ENCODE measurements at places on chromosomes 6 and 20.
A peak's percentile ranks its signal among the peaks of the same experiment; 100 is the strongest.

- DNase-seq = no peak
Observed at GRCh38 chr20:60591172-60591799, 633.1 kb downstream of the CDH26 start.

- DNase-seq = no peak
Observed at GRCh38 chr6:35596448-35597442, 84.0 kb upstream of the TULP1 start.

DNA sequence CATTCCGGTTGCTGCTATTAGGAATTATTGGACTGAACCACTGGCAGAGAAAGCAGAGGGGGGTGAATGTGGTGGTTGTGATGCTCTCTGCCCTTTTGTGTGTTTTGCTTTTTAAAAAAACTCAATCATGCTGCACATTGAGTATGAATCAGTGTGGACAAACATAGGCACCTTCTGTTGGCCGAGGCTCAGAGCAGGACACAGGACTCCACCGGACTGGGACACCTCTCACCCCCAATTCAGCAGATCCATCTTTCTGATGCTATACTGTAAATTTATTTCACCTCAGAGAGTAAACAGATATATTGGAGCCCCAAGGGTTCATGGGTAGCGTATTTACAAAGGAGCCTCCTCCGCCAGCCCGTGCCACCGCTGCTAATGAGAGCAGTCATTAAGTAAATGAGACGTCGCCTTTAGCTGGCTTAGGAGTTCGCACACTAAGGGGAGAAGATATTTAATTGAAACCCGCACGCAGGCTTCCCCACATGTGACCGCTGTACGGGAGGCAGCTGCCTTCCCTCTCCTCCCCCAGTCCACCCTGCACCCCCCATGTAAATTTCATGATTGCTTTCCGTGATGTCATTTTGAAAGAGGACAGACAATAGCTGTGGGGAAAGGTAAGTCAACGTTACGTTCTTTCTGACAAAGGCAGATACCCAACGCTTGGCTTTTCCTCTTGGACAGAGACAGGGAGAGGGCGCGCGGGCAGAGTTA, at the start of gene MYT1:
MYT1 (plus strand) TSS at position 330 of the 714 bp plus-strand sequence. CDS start 34,410 bp downstream, outside the sequence.
- DNase-seq = peak; percentile 73

DNA sequence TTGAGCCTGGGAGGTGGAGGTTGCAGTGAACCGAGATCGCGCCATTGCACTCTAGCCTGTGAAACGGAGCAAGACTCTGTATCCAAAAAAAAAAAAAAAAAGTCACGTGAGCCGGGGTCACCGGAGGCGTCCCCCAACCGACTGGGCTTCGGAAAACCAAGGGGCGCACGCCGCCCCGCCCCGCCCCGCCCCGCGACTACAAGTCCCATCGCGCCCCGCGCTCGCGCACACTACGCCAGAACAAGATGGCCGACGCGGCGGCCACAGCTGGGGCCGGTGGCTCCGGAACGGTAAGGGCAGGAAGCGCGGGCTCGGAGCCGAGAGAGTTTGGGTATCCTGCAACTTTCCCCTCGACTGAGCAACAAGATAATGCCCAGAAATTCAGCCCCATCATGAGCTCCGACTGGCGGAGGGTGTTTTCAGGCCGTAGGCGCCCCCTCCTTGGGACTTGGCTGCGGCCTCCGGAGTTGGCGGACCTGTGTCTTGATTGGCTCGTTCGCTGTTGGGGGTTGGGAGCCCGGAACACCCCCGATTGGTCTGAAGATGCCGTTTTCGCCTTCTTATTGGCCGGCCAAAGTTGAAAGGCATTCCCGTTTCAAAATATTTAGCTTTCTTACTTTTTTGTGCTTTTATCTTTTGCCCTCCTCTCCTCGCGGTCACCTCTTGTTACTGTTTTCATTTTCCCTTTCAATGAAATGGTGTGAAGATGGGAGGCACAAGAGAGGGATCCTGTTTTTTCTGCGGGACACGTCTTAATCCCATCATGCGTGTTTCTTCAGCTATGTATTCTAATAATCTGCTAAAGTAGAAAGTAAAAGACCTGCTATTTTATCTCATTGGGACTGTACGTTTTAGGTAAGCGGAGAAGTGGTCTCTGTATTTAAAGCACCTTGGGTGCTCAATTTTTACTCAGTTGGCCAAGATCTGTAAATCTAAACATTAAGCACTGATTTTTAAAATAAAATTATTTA, at the start of gene TAF8:
TAF8 (plus strand) TSS at position 228 of the 971 bp plus-strand sequence; CDS start at position 246, 18 bp downstream.
- DNase-seq = peak; percentile 89

DNA sequence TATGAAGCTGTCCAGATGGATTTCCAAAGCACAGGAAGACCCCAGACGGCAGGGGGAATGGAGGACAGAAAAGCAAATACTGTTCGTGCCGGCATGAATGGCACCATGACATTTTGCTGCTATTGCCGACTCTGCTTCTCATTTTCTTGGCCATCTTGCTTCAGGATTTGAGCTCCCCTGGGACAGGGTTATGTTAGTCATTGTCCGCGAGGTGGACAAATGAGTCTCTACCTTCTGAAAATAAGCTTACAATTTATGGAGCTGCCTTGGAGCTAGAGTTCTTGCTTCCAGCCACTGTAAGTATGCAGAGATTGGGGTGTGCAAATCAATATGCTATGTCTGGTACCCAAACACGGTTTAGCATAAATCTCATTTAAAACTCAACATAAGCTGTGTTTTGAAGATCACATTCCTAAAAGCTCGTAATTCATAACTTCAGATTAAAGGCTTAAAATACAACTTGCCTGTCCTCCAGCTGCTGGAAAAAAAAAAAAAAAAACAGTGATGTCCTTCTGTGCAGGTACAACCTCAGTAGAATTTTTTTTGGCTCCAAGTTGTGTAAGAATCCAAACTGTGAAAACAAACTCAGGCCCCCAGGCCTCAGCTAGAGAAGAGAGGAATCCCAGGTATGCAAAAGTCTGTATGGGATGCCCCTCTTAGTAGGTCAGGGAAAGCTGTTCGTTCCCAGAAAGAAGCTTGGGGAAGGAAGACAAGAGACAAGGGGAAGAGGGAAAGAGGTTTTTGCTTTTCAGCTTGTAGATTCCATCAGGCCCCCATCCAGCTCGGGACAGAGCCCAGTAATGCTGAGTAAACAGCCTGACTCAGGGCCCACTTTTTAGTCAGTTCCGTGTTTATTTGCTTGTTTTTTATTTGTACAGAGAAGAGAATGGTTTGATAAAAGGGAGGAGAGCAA, 184.2 kb upstream of the FOXA2 start:
- DNase-seq = no peak

GRCh38 chr6:120736740-120737139, 597.5 kb downstream of the TBC1D32 start:
- DNase-seq = no peak

GRCh38 chr6:97052152-97052787, 127.7 kb downstream of the KLHL32 start:
- DNase-seq = no peak

DNA sequence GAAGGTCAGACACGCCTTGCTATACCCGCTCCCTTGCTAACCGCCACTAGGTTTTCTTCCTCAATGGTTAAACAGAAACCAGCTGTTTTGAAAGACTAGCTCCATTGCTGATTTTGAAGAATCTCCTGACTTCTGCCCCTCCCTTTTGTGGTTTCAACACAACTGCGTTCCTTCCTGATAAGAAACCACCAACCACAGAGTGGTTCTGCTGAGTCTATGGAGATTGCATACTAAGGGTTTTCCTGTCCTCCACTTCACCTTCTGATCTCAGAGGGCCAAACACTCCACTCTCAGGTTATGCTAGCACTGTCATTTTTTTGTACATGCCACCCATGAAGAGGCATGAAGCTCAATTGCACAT, 207.9 kb downstream of the MYLK4 start:
- DNase-seq = no peak

DNA sequence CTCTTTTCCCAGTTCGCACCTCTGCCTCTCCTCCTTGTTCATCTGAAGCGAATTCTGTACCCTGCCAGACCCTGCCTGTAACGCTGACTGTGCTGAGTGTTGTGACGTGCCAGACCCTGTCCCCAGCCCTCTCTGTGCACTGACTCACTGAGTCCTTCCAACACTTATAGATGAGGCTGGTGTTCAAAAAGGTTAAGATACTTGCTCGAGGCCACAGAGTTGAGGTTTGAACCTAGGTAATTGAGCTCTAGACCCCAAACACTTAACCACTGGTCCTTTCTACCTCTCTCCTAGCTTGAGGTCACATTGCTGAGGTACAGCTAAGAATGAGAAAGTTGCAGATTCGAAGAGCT, 45.7 kb upstream of the NEDD9 start:
- no peak for DNase-seq

GRCh38 chr6:27468334-27468733, 4.6 kb downstream of the ZNF184 start:
- no peak for DNase-seq

DNA sequence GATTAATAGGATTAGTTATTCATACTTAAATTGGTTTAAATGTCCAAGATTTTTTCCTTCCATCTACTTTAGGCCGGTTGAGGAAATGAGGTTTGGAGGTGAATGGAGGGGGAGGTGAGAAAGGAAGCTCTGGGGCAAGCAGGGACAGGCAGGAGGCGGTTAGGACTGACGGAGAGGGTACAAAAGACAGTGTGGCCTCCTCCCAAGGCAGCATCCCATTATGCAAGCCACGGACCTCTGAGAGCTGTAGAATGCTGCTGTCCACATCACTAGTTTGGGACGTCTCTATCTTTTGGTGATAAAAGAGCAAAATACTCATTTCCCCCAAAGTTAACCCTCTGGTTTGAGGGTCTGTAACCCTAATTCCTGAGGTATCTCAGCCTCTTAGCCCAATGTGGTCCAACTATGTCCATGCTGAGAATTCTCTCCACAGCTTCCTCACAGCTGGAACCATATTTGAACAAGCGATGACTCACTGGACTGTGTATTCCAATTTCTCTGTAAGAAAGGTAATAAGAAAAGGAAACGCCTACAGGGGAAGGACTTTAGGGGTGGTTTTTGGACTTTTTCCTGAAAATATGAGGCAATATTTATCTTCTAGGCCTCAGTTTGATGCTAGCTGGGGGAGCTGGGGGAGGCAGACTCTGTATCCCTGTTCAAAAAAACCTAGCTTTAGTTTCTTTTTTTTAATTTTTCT, 172.2 kb downstream of the TFAP2B start:
- DNase-seq = no peak

GRCh38 chr6:45003387-45003786, 324.7 kb upstream of the RUNX2 start:
- no peak for DNase-seq

DNA sequence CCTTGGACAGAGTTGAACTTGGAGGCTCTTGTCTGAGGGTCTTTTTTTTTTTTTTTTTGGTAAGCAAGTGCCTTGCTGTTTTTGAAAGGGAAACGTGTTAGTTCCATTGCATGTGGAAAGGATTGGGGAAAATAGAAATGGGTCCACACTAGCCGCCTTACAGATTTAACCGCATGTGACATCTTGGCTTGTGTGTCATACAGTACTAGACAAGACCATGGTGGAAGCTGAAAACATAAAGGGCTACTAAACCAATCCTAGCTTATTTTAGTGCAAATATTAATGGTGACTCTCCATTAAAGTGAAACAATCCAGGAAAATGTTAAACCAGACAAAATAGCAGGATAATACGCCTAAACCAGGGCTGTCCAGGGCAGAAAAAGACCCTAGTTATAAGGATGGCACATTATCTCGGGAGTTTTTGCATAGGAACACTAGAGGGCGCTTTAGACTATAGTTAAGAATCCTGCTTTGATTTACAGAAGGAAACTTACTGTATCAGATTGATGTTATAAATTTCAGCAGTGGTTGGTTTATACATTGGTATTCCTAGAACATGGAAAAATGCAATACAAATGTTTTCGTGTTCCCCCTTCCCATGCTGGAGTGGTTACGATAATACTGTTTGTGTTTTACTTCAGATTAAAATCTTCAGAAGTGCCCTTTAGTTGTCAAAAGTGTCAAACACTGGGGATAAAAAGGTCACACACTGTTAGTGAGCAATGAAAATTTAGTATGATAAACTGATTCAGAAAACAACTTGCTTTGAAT, 59.8 kb upstream of the DEK start:
- peak; percentile 74 for DNase-seq

DNA sequence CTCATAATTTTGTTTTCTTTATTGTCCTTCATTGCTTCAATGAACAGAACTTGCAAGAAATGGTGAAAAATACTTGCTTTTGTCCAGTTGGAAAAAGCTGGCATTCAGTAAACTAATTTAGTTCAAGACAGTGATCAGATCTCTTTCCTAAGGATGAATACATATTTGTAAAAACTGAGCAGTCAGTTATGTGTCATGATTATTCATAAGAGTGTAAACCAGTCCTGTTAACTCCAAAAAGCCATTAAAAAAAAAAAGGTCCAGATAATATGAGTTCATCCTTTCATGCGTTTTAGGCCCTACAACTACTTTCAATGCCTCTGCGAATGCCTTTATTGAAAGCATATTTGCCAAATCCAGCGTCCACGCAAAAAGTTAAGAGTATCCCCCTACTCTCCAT, 609 bp downstream of the PGM3 start:
- DNase-seq = no peak

- no peak for DNase-seq
Observed at GRCh38 chr6:150211700-150212511, 69.1 kb downstream of the PPP1R14C start.

DNA sequence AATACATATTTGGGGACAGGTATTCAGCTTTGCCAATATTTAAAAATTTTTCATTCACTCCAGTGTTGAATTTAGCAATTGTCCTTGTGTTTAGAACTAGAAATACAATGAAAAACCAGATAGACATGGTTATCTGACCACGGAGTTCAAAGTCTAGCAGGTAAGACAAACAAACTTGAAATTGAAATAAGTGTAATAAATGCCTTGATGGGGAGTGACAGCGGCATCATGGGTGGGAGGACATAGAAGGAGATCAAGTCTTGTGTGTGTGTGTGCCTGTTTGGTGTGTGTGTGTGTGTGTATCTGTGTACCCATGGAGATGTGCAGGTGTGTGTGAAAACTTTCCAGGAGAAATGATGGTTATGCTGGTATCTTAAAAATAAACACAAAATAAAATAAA, 750.0 kb upstream of the CITED2 start:
- no peak for DNase-seq

GRCh38 chr6:159830501-159831372, 30.7 kb downstream of the PNLDC1 start:
- no peak for DNase-seq

- DNase-seq = peak; percentile 23
Observed at GRCh38 chr6:37784585-37784967, 35.0 kb upstream of the ZFAND3 start.

GRCh38 chr20:37839432-37839827, 63.5 kb upstream of the VSTM2L start:
- DNase-seq = no peak

- peak; percentile 50 for DNase-seq
Observed at GRCh38 chr20:32672394-32672981, 1.3 kb downstream of the C20orf203 start.

- peak; percentile 71 for DNase-seq
Observed at GRCh38 chr20:3239026-3239866, at the start of gene SLC4A11. TSS of gene SLC4A11 (minus strand) at chr20:3239190. CDS start at chr20:3239137, 53 bp downstream.

- DNase-seq = no peak
Observed at GRCh38 chr20:58987790-58988564, 6.9 kb downstream of the NELFCD start.
